NCI-H187 (cell line): ENCODE measurements at places on chromosomes 6 and 20.

DNA sequence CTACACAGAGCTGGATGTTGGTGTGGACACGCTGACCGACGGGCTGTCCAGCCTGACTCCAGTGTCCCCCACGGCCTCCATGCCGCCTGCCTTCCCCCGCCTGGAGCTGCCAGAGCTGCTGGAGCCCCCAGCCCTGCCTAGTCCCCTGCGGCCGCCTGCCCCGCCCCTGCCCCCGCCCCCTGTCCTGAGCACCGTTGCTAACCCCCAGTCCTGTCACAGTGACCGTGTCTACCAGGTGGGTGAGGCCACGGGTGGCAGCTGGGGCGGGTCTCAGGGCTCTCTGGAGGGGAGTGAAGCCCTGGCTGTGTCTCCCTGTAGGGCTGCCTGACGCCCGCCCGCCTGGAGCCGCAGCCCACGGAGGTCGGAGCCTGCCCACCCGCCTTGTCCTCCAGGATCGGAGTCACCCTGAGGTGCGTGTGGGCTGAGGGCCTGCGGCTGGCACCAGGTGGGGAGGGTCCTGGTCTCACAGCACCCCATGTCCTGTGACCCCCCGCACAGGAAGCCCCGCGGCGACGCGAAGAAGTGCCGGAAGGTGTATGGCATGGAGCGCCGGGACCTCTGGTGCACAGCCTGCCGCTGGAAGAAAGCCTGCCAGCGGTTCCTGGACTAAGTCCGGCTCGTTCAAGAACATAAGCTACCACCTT, 2.9 kb downstream of the SLC2A4RG start:
- DNase-seq = no peak

DNA sequence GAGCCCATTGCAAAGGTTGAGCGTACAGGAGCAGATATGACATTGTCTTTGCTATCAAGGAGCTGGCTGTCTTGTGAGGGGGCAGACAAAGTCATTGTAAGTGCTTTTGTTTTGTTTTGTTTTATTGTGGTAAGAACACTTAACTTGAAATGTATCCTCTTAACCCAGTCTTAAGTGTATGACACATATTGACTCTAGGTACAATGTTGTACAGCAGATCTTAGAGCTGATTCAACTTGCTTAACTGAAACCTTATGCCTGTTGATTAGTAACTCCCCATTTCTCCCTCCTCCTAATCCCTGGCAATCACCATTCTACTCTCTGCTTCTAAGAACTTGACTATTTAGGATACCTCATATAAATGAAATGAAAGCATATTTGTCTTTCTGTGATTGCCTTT, 429.0 kb downstream of the BMP2 start:
- no peak for DNase-seq

- no peak for DNase-seq
Observed at GRCh38 chr20:45344168-45344860, 3.9 kb downstream of the SDC4 start.

GRCh38 chr6:82775361-82775760, 290.3 kb downstream of the UBE3D start:
- DNase-seq = no peak

DNA sequence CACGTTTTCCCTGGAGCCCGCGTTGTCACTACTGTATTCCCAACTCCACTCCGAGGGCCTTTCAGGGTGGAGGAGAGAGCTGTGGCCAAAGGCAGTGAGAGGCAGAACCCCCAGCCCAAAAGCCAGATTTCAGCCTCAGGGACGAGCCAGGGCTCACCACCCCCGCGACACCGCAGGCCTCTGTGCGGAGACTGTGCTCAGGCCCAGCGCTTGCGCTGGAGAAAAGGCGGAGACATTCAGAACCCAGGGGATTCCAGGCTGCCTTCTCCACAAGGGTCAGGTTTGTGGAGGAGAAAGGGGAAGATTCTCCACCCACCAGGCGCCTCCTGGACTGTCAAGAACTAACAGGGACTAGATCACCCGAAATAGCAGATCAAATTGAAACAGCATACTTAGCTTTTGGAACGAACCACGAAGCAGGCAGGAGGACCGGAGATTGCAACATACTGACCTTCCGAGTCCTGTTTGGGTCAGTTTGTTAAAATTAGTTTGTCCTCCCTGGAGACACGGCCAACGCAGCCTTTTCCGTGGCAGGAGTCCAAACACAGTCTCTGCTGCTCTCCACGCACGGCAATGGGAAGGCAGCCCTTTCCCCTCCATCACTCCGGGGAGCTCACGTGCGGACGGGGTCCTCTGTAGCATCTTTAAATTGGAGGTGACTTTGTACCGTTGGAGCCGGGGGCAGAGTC, 14.4 kb downstream of the DLL1 start:
- no peak for DNase-seq

GRCh38 chr20:38894091-38894847, 31.9 kb upstream of the FAM83D start:
- DNase-seq = no peak

DNA sequence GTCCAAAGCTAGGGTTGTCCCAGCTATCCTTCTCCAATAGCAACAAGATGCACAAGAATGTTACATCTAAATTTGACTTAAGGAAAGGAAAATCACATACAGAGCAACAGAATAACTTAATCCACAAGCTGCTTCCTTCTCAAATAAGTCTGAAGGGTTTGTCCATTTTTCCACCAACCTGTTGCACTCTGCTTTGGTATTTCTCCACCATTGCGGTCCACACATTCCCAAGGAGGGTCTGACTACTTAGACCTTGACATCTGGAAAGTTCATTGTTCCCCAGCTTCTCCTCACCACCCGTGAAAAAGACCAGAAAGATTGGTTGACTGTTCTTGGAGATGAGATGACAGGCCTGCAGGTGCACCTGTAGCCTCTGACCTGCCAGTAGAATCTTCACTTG, 72.5 kb downstream of the PDSS2 start:
- no peak for DNase-seq

- DNase-seq = no peak
Observed at GRCh38 chr6:113565306-113565705, 291.8 kb upstream of the MARCKS start.

DNA sequence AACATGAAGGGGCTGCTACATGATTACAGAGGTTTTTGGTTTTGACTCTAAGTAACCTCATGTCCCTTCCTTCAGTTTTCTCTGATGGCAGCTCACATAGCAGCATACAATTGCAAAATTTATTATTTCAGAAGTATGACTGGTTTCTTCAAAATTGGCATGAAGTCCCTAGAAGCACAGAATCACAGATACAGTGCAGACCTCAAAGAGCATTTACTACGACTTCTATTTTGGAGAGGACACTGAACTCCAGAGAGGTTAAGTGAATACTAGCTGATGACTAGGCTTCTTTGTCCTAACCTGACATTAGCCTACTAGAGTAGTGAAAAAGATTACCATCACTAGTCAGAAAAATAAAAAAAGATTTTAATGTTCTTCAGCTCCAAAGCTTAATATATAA, 664.3 kb downstream of the RFPL4B start:
- no peak for DNase-seq

GRCh38 chr20:58837717-58838116, 13.0 kb downstream of the GNAS-AS1 start:
- DNase-seq = no peak

DNA sequence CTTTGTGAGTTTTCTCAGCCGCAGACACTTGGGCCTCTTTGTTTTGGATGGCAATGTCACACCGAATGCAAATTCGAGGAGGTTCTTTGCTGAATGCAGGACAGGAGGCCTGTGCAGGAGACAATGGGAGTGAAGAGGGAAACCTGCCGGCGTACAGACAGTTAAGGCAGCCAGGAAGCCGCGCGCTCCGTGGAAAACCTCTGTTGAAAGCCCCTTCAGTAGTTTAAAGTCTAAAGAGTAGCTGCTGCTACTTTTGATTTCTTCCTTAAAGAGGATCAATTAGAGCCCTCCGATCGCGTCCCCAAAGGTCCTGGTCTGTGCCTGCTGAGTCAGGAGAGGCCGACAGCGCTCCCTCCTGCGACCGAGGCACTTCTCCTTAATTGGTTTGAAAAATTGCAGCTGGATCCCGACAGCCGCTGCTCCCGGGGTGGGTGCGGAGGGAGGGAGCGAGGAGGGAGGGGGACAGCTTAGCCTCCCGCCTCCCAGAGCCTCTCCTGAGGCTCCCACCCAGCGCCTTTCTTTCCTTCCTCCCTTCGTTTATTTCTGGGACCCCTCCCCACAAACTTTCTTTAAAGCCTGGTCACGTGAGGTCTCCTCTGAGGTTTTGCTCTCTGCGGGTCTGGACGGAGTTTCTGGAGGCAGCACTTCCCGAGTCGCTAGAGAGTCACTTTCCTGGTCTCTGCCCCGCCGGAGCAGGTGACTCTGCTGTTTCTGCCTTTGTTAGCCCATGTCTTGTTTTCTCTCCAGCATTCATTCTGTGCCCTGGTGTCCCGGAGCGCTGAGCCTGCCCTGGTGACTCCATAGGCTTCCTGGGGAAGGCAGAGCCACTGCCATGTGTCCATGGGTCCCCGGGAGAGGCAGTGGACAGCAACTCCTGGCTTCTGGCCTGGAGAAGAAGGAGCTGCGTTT, 22.3 kb upstream of the RPP40 start:
- DNase-seq = peak; percentile 70
